Fibroblast of skin of back (primary cell): ENCODE measurements at places on chromosomes 16 and 17.

- no peak for DNase-seq
Observed at GRCh38 chr16:87556941-87557459, 45.3 kb upstream of the JPH3 start.

GRCh38 chr17:17180741-17181525 is 25.2 kb downstream of the PLD6 start:
- DNase-seq, result no peak

GRCh38 chr16:67264277-67264676 is 15.1 kb upstream of the PLEKHG4 start:
- DNase-seq, result no peak

DNA sequence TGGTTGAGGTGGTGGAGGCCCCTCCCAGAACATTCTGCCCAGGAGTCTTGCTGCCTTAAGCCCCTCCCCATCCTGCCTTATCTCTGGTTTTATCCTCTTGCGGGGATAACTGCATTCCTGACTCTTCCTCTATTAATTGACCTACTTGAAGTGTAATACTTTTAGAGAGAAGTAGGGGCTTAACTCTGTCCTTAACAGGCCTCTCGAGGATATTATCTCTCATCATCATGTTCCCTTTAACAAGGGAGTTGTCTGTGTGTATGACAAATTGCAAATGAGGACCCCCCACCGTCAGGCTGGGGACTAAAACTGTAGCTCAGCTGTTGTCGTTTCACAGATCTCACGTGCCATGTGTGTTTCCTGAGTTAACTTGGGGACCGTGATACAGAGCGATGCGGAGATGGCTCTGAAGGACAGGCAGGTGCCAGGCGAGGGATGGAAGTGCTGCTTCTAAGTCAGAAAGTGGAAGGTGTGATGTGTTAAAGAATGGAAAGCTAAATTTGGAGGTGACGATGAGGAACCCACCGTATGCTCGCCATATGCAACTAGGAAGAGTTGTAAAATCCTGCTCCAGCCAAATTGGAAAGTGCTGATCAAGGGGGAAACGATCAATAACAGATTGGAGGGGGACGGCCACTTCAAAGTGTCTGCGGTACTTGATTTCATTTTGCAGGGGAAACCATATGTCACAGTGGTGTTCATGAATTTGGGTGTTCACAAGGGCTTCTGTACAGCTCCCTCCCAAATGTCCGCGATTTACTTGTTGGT is 106.3 kb downstream of the RPTOR start:
- DNase-seq, result no peak

GRCh38 chr17:11742886-11743285 is 144.6 kb downstream of the DNAH9 start:
- no peak for DNase-seq

DNA sequence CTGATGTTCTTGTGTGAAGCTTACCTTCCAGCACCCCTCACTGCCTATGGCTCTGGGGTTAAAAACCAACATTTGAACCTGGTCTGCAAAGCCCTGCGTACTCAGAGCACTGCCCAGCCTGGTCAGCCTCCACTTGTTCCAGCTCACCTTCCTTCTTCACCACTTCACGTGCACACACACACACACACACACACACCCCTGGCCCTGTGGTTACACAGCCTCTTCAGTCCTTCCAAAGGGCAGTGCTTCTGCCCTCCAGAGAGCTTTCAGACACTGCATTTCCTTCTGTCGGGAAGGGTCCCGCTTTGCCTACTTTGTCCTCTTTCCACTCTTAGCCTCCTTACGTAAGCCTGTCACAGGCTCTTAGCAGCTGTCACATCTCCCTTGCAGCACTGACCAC is 9.6 kb upstream of the TMEM220 start:
- DNase-seq, result no peak

- DNase-seq, result no peak
Observed at GRCh38 chr17:66340720-66341119, 38.3 kb downstream of the PRKCA start.
